Frontal cortex (tissue), 4 donors: ENCODE measurements at places on chromosomes 2 and 18.

DNA sequence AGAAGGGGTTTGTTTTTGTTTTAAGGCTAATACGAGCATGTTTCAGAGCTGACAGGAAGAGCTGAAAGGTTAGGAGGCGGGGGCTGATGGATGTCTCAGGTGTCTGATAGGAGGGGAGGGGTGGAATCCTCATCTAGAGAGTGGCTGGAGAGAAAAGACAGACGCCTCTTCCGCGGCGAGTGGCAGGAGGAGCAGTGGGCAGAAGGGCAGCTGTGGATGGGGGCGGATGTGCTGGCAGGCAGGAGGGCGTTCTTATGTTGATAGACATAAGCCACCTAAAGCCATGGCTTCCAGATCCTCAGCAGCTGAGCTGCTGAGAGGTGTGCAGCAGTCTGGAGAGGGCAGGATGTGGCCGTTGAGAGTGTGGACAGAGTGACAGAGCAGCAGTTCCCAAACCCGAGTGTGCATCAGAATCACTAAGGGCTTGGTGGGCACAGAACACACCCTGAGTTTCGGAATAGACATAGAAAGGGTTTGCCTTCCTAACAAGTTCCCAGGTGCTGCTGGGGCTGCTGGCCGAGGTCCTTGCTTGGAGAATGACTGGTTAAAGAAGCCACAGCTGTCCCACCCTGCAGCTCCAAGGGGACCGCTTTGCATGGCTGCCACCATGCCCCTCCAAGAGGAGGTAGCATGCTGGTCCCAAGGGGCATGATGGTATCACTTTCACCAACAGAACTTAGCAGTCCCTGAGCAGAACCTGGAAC is 3.0 kb upstream of the ITM2C start:
- DNase-seq: no peak

GRCh38 chr2:135709992-135710391 is 31.7 kb upstream of the UBXN4 start:
- DNase-seq: peak; percentile 53

DNA sequence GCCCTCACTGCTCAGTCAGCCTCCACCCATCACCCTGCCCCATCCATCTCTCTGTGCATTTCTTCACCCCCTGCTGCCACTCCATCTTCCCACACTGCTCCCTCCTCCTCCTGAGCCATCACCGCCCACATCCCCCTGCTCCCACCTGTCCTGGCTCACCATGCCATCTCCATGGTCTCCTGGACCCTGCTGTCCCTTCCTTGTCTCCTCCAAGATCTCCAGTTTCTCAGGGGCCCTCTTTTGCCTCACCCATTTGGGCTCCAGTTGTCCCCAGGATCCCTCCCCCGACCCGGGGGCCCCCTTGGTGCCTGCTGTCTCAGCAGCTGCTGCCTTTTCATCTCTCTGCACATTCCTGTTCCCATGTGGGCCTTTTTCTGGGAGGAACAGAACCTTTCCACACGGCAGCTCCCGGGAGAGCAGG is 10.6 kb downstream of the SPEG start:
- no peak for DNase-seq

DNA sequence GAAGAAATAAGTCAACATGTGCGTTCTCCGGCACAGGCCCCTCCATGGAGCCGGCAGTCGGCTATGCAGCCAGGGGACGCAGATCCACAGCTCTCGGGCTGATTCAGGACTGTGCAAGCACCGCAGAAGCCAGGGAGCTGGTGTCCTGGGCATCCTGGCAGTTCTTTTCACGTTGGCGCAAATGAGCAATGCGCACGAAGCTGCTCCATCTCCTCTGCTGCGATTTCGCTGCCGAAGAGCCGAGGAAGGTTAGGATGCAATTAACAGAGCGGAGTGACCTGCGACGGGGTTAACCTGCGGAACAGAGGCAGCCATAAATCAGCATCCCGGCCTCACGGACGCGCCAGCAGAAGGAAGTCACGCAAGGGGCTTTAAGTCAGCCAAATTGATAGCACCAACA is 107.1 kb upstream of the POU3F3 start:
- DNase-seq: no peak

DNA sequence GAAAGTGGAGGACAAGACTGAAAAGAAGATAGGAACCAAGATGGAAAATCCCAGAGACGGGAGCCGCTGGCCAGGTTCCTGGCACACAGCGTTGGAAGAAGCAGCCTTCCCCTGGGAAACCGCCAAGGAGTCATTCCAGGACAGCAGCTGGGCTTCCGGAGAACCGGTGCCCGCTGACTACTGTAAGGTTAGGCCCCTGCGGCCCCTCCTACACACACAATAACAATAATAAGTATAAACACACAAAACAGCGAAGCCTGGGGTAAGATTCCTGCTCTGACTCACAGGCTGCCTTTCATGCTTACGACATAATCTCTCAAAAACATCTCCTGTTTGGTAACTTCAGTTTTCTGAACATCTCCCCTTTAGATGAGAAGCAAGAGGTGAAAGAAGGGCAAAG is 28.1 kb upstream of the MYCN start:
- no peak for DNase-seq

GRCh38 chr2:10073706-10074105 is 6.5 kb downstream of the CYS1 start:
- DNase-seq: no peak

DNA sequence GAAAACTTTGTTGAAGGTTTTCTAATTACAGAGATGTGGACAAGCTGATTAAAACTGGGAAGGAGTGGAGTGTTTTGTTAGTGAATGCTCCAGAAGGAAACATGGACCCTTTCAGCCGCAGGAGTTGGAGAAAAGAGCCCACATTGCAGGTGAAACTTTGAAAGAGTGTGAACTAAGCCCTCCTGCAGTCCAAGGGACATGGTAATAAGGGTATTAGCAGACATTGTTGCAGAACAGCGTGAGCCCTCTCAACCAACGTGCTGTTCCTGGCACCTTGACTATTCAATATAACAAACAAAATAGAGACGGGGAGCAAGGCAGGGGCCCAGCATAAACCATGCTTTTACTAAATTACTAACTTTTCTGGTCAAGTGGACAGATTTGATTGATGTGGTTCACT is 122.7 kb downstream of the EPHA4 start:
- no peak for DNase-seq

DNA sequence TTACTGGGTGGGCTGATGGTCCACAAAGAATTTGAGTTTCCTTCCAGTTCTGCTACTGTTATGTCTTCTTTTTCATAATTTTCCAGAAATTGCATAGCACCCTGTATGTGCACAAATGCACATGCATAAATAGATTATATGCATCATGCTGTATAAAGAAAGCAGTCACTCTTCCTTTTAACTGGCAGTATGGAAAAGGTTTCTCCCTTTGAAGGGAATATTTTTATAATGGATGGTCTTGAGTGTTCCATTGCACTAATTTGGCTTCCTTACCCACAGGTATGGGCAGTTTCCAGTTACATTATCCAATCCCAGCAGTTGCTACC is 154.4 kb downstream of the NAPG start:
- DNase-seq: no peak

DNA sequence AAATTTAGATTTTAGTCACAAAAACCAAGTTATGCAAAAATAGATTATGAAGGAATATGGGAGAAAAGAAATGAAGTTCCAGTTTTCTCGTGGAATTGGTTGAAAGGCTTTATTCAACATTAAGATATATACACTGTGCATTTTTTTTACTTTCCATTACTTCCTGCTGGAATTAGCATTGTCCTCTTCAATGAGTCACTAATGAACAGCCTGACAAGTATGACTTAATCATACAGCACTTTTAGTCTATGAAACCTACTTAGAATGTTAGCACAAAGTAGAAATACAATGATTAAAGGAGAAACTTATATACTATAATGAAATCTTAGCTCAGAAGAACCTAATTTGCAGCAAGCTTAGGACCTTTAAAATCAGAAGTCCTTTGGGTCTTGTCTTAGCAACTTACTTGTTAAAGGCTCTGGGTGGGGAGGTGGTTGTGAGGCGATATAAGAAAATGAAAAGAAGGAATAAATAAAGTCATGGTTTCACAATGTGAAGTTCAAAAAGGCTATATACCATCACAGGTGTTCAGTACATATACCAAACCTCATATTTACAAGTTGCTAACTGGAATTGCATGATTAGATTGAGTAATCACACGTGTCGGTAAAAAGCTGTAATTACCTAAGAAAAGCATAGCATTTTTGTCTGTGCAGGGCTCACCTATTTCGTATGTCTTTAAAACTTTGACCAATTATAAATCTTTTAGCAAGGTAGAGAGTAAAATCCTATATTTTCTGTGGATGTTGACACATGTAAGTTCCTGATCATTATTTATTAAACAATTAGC is 236.8 kb downstream of the CAMKMT start:
- no peak for DNase-seq

DNA sequence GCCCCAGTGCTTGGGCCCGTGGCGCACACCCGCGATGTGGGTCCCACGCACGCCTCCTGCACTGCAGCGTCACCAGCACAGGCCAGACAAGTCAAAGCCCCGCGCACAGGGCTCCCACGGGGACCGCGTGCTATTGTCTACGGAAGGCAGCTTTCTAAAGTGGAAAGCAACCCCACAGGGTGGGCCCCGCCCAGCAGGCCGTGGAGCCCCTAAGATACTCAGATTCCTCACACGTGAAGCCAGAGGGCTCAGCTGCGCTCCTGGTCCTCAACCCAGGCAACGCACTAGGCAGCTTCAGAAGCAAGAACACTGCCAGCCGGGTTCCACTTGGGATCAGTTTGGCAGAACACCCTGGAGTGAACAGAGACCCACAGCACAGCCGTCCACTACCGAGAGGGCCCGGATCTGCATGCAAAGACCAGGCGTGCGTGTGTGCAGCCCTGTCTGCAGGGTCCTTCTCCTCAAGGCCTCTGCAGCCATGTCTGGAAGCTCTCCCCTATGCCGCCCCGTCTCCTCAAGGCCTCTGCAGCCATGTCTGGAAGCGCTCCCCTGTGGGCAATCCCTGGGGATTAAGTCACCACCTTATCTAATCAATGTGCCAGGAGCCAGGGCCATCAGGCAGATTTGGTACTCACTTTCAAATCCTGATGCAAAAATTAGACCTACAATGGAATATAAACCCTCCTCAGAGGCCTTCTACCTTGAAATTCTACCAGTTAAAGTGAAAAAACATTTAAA is 231.3 kb downstream of the HDAC4 start:
- DNase-seq: no peak

- DNase-seq: no peak
These were observed 49.6 kb upstream of the SPAG16 start for GRCh38 chr2:213234641-213235040.

DNA sequence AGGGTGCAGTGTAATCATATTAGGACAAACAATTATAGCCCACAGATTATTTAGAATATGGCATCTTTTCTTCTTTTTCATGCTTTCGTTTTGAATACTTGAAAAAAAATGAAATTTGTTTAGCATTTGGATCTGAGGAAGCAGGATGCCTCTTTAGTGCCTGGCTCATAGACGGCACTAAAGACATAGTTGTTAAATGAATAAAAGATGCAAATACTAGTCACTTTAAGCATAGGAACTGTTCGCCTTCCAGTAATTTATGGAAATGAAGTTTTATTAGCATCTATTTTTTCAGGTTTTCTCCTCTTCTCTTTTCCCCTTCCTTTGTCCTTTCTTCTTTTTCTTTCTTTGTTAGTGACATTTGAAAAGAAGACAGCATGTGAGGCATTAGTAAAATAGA is 80.4 kb downstream of the CHST9 start:
- no peak for DNase-seq

DNA sequence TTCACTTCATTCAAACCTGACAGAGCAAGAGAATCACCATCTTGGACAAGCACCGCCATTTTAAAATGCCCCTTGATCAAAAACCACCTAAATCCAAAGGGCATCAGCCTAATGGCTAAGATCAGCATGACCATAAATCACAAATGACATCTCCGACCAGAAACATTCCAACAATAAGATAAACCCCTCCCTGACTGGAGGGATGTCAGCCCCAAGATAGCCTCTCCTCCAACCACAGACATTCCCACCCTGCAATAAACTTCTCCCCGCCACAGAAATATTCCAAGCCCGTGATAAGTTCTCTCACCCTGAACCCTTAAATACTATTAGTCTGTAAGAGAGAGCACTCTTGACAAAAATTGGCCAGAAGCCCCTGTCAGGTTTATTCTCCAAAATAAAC is 21.6 kb upstream of the LYPD1 start:
- DNase-seq: no peak

GRCh38 chr18:46478796-46479195 is 178.2 kb downstream of the LOXHD1 start:
- no peak for DNase-seq

DNA sequence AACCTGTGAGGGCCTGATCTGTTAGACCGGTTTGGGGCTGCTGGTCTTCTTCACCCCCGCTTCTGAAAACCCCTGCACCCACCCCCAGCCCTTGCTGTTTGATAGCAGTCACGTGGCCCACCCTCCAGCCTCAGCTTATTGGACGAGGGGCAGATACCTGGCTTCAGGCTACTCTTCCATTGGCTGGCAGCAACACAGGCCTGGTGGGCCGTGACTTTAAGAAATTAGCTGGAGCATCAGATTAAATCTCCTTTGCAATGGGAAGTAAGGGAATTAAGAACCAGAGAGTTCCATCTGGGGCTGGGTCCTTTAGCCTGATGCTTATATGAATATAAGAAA is 107.3 kb downstream of the KLHL29 start:
- DNase-seq: no peak

- DNase-seq: no peak
These were observed 92.2 kb downstream of the STPG4 start for GRCh38 chr2:47062681-47063537.

- DNase-seq: no peak
These were observed 633.4 kb upstream of the CELF4 start for GRCh38 chr18:38198956-38199355.

DNA sequence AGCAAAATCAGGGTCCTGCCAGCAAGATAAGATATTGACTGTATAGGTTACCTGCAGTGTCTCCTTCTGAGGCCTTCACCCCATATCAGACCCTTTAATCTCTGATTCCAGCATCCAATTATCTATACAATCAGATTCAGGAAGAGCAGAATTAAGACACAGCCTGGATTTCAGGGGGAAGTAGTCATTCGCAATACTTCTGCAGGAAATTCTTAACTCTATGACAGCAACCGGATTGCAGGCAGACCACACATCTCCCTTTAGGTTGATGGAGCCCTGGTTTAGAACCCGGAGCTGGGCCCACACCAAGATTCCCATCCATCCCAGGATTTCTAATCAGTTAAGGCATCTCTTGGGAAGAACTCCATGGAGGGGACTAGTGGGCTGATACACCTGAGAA is 9.5 kb downstream of the ARL4C start:
- DNase-seq: no peak

DNA sequence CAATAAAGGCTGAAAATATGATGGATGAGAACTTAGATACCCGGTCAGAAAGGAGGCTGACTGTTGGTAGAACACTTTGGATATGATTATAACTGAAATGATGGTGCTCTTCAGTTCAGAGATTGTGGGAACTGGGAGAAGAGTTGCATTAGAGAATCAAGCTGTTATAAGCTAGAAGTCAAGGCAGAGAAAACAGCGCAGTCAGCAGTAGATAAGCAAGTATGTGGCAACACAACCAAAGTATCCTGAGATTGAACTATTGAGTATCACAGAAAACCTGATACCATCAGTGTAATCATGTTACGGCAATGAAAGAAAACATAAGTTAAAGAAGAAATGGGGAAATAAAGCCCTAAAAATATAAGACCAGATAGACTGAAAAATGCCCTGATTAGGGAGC is 633.9 kb upstream of the LRRTM1 start:
- no peak for DNase-seq
